Left renal pelvis (tissue), 4 donors: ENCODE measurements at places on chromosomes 4 and X.

- no peak for DNase-seq
Observed at GRCh38 chr4:102564399-102565059, 63.4 kb downstream of the NFKB1 start.

DNA sequence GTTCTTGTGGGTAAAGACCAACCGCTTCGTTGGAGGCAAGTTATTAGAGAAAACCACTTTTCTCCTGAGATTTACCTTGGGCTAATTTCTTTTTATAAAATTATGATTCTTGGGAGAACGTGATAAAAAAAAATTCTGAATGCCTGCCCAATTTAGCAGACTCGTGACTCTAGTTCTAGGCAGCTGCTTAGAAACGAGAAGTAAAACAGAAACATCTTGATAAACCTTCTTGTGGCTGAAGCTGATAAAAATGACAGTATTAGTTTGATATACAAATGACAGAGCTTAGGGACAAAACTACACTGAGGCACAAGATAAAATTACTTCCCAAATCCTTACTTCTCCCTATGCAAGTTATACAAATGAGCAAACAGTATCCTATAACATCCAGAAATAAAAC lies 458.9 kb upstream of the TEX13C start:
- no peak for DNase-seq

DNA sequence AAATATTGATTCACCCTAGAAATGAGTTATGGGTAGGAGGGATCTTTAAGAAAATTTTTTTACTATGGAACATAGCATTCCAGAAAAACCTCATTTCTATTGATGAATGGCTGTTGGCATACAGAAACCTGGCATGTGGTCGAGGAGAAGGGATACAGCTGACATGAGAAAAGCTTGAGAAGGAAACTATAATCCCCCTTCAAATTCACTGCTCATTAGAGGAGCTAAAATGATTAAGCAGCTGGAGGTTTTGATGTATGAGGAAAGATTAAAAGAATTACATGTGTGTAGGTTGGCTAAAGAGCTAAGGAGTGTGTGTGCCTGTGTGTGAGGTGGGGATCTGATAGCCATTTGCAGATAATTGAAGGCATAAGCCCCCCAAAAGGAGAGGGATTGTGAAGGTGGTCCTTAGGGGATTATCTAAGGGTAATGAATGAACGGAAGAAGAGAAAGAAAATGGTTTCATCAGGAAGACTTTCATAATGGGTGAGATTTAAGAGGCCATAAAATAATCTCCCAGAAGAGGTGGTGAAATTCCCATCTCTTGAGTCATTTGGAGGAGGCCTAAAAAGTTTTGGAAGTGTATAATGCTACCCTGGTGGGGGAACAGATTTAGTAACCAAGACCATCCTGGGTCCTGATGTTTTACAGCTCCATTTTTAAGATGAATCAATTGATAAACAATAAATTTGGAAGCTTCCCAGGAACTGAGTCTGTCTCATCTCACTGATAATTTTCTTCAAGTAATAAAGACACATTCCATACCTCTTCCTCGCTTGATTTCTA lies 272.0 kb upstream of the HAND2 start:
- no peak for DNase-seq

DNA sequence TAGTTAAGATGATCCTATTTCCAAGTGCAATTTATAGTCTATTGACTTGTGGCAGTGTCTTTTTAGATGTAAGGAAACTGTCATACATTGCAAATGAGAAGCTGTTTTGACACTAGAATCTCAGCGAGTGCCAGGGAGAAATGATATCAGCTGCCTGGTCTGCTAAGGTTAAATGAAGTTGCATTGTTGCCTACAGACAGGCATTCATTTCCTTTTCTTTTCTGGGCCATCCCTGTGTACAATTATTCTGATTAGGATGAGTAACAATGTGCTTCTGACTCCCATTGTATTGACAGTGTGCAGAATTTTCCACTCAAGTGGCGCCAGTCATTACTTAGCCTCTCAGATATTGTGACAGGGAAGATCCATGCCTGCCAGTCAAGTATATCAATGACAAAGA lies 231.2 kb downstream of the GPAT3 start:
- DNase-seq = no peak

DNA sequence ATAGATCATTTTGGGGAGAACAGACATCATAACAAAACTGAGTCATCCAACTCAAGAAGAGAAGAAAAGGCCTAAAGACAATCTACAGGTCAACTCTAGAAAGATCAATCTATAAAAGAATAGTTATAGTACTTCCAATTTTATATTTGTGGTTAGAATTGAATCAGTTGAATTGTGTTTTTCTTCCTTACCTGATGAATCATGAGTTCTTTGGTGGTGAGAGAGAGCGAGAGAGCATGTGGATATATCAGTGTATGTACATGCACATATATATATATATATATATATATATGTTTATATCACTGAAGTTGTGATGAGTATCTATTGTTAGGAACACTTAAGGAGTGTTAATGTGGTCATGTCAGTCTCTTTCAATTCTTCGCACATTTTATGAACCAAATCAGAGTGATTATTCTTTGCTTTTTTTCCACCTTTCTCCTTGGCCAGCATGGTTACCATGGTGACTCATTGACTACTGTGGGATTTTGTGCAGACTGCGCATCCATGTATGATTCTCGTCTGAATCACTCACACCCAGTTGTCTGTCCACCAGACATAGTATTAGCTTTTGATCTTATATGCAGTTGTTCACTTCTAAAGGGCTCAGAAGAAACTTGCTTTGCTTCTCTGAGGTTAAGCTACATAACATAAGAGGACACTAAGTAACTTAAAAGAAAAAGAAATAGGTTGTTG lies 90.4 kb upstream of the RAB40AL start:
- DNase-seq = no peak

DNA sequence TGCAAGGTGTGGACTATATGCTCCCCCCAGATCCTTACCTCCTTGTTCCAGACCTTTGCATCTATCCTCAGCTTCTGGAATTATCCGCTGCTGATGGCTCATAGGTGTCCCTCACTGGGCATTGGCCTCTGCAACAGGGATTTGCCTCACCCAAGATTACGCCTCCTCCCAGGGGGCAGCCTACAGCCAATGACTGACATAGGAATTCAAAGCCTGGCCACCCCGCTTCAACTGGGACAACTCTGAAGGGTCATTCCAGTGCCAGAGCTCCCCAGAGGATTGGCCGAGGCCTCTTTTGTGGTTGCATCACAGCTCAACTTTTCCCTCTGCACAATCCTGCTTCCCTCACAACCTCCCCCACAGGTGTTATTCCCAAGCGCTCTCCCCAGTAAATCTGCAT lies 5.0 kb downstream of the SYN1 start:
- no peak for DNase-seq

GRCh38 chr4:38161208-38162113 lies 201.3 kb downstream of the PTTG2 start:
- no peak for DNase-seq

DNA sequence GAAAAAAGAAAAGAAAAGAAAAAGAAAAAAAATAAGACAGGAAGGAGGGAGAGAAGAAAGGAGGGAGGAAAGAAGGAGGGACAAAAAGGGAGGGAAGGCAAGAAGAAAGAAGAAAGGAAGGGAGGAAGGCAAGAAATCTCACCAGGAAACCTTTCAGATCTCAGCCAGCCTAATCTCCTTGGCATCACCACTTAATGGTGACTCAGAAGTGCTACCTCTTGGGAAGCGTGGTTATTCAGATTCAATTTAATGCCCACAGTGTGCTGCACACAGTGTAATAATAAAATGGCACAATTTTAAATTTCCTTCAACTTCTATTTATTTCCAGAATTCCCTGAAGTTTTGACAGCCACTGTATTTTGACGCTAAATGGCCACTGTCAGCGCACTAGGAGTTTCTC lies 50.3 kb downstream of the DKK2 start:
- no peak for DNase-seq

GRCh38 chr4:174222266-174222872 lies 61.1 kb downstream of the FBXO8 start:
- DNase-seq = no peak

DNA sequence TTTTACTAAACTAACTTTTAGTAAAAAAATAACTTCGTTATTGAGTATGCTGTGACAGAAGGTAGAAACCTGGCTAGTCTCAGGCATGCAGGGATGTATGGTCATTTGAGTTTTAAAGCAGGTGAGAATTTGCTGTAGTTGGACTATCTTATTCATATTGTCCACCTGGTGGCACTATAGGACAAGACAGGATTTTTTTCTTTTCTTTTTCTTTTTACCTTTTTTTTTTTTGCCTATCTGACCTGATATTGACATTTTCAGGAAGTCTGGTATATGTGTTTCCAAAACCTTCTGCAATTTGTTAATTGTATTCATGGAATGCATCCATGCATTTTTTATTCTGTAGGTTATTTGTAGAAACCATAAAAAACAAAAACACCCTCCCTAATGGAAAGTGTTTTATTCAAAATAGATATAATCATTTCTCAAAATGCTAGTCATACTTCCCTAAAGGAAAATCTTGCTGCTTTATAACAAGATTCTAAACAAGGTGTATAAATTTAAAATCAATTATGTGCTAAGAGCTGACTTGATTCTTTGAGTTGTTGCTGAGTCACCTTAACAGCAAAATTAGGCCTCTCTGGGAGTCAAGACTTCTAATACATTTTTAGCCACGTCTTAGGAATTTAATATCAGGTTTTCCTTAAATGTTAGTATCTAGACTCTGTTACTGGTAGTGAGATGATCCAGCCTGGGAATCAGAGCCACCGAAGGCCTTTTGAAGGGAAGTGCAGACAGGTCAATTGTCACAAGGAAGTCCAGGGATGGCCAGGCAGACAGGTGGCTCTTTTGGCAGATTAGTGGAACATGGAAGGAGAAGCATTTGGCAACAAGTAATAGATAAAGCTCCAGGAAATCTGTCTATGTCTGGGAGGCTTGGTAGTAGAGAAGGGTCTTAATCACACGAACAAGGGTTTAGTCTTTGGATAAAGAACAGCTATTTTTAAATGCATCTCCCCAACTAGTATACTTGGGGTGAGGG lies 201.3 kb upstream of the GNPDA2 start:
- DNase-seq = no peak

DNA sequence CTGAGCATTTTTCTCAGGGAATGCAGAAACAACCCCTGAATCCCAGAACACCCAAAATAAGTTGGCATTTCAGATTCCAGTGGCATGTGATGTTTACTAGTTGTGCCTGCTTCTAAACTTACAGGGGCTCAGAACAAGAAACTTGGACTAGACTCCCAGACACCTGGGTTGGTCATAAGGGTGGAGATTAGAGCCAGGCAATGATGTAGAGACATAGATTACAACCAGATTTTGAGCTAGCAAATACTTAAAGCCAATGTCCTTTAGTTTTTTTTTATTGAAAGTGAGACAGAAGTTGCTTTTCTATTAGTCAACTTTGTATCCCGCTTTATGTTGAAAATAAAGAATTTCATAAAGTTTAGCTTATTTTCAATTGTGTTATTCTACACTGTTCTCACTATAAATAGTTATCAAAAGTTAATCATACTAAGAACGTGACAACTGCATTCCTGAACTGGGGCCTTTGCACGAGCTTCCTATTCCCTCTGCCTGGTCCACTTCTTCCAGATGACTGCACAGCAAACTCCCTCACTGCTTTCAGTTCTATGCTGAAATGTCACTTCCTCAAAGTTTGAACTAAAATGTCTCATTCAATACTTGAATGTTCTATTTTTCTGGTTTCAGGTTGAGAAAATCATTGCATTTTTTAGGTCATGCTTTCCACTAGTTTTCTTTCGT lies 224.7 kb upstream of the PPP1R2C start:
- DNase-seq = no peak

DNA sequence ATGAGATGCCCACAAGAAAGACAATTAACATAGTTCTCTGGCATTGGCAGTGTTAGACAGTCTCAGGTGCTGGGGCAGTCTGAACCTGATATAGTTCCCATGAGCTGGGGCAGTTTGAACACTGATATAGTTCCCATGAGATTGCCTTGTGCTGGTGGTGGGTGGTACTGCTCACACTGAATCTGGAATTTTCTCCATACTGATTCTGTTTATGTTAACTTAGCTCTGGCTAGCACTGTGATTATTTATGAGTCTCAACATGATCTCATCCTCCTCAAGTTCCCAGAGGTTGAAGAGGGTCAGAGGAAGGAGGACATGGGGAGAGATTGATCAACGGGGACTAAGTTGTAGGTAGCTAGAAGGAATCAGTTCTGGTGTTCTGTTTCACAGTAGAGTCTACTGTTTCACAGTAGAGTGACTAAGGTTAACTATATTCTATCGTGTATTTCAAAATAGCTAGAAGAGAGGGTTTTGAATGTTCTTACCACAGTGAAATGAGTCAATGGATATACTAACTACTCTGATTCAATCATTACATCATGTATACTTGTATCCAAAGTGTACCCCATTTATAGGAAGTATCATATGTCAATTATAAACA lies 379.9 kb downstream of the ADAM29 start:
- DNase-seq = no peak

- no peak for DNase-seq
Observed at GRCh38 chrX:138925330-138925729, 213.8 kb upstream of the FGF13 start.

- DNase-seq = no peak
Observed at GRCh38 chrX:102966701-102967100, 29.6 kb downstream of the RAB40AL start.

DNA sequence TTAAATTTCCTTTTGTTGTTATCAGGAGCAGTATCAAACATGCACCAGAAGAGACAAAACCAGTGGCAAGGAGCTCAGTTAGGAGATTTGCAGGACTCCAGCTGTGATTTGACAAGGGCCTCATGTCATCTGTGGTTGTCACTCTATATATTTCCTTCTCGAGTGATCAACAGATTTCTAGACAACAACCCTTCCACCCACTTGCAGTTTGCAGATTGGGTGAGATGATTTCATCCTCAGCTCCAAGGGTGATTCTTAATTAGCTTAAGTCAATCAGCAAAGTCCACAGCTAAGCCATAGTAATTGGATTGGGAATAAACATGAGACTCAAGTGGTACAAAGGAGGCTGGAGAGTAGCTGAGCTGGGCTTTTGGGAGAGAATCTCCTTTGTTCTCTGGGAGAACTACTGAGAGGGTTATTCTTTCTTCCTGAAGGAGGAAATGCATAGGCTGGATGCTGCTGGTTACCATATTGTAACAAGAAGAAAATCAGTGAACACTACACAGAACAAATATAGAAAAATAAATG lies 192.8 kb downstream of the PPARGC1A start:
- no peak for DNase-seq
